ELF-1 (cell line): ENCODE measurements at places on chromosomes 16 and 17.

DNA sequence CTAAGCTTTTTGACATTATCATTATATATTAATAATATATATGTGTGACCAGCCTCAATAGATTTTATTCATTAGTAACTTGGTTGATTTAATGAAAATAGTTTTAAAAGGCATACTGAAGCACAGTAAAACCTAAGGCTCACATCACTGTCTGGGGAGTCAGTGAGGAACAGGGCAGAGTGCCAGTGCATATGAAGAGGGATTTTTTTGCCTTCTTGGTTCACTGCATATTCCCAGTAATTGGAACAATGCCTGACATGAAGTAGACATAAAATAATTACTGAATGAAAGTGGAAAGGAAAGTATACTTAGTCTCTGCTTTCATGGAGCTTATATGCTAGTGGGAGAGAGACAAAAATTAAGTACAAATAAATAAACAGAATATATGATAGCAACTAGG is 81.1 kb downstream of the FTO start:
- no peak for DNase-seq

- DNase-seq, result no peak
Measured at GRCh38 chr16:89791278-89791995, 25.0 kb downstream of the FANCA start.

- no peak for DNase-seq
Measured at GRCh38 chr17:47013341-47013740, 34.3 kb upstream of the RPRML start.

GRCh38 chr17:61511480-61512182 is 59.4 kb downstream of the TBX4 start:
- DNase-seq, result peak; percentile 24

DNA sequence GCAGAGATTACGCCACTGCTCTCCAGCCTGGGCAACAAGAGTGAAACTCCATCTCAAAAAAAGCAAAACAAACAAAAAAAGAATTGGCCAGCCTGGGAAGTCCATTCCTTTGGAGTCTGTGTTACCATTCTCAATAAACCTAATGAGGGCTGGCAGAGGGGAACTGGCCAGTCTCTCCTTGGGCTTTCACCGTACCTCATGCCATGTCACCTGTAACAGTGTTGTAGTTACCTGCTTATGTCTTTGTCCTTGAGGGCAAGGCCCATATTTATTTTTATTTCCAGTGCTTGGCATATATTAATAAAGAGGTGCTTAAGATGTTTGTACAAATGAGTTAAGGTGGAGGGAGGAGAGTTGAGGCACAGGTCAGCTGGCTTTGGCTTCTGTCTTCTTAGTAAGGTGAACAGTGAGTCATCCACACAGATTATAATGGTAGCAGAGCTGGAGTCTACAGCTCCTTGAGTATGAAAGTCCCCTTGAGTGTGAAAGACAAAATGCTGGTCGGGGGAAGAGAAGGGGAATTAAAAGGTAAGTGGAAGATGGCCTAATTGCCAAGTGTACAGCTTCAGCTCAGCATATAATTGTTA is 8.4 kb downstream of the C1QBP start:
- DNase-seq, result no peak

DNA sequence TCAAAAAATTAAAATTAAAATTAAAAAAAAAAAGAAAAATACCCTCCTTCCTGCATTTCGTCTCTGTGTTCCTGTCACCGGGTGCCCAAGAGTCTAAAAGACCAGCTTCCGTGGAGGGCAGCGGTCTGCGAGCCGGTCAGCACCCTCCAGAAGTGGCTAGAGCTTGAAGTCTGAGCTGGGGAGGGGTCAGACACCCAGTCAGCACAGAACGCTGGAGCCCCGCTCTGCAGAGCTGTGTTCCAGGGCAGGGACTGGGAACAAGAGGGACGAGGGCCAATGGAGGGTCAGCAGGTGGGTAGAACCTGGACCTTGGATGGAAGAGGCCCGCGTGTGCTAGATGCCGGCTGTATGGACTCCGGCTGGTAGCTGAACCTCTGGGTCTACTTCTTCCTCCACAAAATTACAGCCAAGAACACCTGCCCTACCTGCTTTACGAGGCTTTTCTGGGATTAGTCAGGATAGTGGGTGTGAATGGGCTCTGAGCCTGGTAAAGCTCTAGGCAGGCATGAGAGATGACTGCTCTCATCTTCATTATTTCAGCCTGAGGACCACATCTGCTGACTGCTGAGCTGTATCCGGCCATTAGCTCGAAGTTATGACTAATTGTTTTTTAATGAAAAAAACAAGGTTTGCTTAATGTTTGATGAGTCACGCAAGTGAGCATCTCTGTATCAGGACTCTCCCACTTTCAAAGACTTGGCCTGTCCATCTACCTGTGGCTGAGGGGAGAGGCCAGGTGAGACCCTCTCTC is 5.9 kb downstream of the TRPV1 start:
- DNase-seq, result no peak

DNA sequence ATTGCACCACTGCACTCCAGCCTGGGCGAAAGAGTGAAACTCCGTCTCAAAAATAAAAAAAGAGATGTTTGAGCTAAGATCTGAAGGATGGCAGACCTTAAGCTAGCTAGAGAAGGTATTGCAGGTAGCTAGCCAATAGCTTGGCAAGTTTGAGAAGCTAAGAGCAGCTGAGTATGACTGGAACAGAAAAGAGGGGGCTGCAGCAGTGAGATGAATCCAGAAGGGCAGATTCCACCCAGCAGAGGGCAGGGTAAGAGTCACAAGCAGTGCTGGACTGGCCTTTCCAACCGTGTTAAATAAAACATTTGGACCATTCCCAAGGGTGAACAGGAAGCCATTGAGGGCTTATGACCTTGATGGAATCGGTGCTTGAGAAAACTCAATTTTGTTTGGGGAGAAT is 5.7 kb upstream of the PHAF1 start:
- DNase-seq, result peak; percentile 63
